ENCODE measurements at places on chromosomes 7 and 10. TPM values are rescaled to one million over a fixed set of nuclear protein-coding genes. Genes with fewer than 3 reads are reported as not detected.

Gene DKK1
- total RNA-seq: not detected

Gene RALA
- total RNA-seq: 44.9 TPM

Gene PDGFA
- total RNA-seq: 0.21 TPM

Gene DNAJC12
- not detected for total RNA-seq

Gene ARMH3
- total RNA-seq: 29.9 TPM

Gene LIPF
- total RNA-seq: not detected

Gene SLC16A12
- total RNA-seq: not detected

Gene HYAL4
- not detected for total RNA-seq

Gene EBF3
- not detected for total RNA-seq

Gene MACC1
- total RNA-seq: 0.25 TPM

Gene CYREN
- 51.1 TPM for total RNA-seq

Gene FAM107B
- 250 TPM for total RNA-seq

Gene ARHGAP22
- total RNA-seq: 0.88 TPM

Gene GIMAP4
- 403 TPM for total RNA-seq

Gene CTAGE4
- 1.9 TPM for total RNA-seq

Gene CUBN
- 9.5 TPM for total RNA-seq

Gene BAZ1B
- total RNA-seq: 71.5 TPM

Gene LRIT1
- not detected for total RNA-seq

Gene PLEKHS1
- not detected for total RNA-seq

Gene GRID2IP
- total RNA-seq: 2.6 TPM

Gene SLC26A3
- total RNA-seq: not detected

Gene RARRES2
- not detected for total RNA-seq

Gene C10orf105
- total RNA-seq: 0.25 TPM

Gene ATAD1
- total RNA-seq: 59.7 TPM

Gene GCC1
- 23.5 TPM for total RNA-seq

Gene GPRIN2
- not detected for total RNA-seq

Gene FOXL3
- not detected for total RNA-seq

Gene MYO1G
- total RNA-seq: 44.5 TPM

All from naive thymus-derived CD8-positive, alpha-beta T cell (primary cell).